ENCODE measurements at places on chromosomes 1 and 21.
A peak's percentile ranks its signal among the peaks of the same experiment; 100 is the strongest.

DNA sequence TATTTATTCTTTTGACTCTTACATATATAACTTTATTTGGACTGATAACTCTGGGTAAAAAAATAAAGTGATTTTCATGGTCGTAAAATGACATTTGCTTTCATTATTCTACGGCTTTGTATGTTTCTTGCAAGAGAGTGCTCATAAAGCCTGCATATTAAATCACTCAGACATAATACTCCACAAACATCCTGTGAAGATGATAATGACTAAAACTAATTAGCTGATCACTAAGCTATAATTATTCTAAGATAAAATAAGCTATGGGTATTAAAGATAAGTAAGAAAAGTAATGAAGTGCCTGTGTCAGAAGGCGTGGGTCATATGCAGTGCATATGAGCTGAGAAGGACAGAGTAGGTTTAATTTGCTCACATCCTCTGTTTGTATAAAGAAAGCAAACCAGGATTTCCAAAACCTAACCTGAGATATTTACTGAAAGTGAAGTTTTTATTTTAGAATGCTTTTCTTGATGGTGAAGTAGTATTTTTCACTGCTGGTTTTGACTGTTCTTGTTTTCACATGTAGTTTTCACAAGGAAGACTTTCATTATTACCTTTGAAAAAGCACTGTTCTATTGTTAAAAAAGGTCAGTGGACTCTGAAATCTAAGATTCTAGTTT lies 278.8 kb downstream of the AMY1C start:
- peak; percentile 21 for DNase-seq

GRCh38 chr1:204623894-204624361 lies 61.6 kb downstream of the LRRN2 start:
- peak; percentile 73 for DNase-seq

DNA sequence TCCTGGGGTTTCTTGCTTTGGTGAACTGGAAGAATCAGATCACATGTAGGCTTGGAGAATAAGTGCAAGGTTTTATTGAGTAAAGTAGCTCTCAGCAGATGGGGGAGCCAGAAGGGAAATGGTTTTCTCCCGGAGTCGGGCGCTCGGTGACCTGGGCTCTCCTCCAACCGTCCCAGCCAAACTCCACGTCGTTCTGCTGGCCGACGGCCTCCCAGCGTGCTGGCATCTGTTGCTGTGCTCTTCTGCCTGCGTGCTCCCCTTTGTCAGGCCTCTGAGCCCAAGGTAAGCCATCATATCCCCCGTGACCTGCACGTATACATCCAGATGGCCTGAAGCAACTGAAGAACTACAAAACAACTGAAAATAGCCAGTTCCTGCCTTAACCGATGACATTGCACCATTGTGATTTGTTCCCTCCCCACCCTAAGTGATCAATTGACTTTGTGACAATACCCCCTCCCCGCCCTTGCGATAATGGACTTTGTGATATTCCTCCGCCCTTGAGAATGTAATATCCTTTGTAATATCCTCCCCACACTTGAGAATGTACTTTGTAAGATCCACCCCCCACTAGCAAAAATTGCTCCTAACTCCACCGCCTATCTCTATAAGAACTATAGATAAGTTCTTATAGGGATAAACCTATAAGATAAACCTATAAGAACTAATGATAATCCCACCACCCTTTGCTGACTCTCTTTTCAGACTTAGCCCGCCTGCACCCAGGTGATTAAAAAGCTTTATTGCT lies 88.3 kb downstream of the SMYD3 start:
- DNase-seq: no peak

DNA sequence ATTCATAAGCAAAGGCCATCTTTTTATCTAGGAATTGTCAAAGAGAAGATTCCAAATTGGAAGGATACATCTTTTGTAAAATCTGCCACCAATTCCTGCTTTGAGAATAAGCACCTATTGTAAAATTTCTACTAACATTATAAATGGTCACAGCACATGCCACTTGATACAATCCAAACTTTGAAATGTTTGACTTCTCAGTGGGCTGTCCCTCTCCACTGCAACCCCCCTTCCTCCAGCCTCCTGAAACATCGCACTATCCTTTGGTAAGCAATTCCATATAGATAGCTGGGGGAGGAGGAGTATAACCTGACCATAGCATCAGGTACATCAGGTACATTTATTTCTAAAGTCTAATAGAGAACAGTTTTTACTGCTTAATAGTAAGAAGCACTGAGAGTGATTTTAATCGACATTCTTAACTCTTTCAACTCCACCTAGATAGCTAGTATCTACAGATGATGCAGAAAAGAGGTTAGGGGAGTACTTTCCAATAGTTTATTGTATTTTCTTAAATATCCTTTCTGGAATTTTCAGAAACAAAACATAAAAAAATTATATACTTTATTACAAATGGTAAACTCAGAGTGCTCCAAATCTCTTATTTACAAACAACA lies 2.9 kb downstream of the JUN start:
- DNase-seq: no peak

GRCh38 chr1:33152685-33153432 lies 29.0 kb downstream of the TRIM62 start:
- peak; percentile 93 for DNase-seq

- no peak for DNase-seq
These were observed 63.8 kb downstream of the HMGB4 start for GRCh38 chr1:33927721-33928120.

DNA sequence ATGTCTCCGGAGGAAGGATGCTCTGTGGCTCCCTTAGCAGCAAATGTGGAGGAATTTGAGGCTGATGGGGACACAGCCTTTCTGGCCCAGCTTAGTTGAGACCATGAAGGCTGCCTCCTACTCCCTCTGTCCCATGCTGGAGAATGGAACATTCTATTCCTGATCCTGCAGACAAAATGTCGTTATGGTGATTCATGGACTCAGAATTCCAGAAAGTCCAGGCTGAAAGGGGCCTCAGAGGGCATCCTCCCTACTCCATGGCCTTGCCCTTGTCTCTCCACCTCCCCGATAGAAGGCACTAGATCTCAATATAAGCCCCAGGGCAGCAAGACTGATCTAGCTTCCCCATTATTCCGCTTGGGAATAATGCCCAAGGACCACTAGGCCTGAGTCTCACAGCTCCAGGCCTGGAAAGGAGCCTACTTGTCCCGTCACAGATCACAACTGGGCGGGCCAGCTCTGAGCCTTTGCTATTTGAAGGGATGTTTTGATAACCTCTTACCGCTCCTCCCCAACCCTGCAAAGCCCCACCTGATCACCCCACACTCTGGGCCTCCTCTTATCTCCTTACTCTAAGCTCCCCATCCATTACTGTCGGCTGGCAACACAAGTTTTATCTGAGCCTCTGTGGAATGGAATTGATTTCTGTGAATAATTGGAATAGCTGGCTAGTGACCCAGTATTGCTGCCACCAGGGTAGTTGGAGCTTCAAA lies 52.8 kb upstream of the TRABD2B start:
- DNase-seq: no peak

- DNase-seq: no peak
These were observed 64.5 kb downstream of the PLPPR5 start for GRCh38 chr1:98940069-98940721.

DNA sequence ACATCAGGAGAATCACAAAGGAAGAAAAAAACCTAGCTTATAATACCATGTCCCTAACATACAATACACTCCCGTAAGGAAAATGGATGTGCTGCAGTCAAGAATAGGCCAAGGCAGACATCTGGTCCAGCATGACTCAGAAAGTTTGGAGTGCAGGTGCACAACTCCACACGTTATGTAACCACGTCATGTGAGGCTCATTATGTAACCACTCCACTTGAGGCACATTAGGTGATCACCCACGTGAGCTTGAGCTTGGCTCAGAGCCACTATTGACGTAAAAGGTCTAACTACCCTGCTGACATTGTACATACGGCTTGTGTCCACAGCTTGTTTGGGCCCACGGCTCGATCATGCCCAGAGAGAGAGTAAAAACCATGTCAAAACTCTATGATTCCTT lies 99.8 kb upstream of the C1orf21 start:
- DNase-seq: no peak

- DNase-seq: no peak
These were observed 3.6 kb upstream of the TNFSF4 start for GRCh38 chr1:173210716-173211231.

- DNase-seq: no peak
These were observed 53.1 kb downstream of the SYNJ1 start for GRCh38 chr21:32674731-32675130.

- no peak for DNase-seq
These were observed 76.4 kb upstream of the SCYL3 start for GRCh38 chr1:169970114-169970513.

DNA sequence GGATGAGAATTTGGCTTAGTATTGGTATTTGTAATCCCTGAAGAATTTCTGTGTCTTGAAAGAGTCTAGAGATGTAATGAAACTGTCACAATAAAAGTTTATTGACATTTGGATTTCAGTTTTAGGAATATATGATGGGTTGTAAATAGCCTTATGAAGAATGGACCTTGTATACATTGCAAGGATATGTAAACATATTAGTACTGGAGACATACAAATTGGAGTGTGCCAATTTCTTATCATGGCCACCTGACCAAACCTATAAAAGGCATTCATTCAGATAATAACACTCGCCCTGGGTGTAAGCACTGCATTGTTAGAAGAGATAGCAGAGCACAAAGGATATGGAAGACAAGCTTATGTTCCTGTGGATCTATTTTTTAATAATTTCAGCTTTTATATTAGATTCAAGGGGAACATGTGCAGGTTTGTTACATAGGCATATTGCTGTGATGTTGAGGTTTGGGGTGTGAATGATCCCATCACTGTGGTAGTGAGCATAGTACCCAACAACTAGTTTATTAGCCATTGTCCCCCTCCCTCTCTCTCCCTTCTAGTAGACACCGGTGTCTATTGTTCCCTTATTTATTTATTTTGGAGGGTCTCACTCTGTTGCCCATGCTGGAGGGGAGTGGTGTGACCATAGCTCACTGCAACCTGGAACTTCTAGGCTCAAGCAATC lies 8.6 kb downstream of the S1PR1 start:
- no peak for DNase-seq

GRCh38 chr1:17314491-17314971 lies 6.5 kb downstream of the PADI4 start:
- DNase-seq: no peak

- no peak for DNase-seq
These were observed 1.1 kb upstream of the LMO4 start for GRCh38 chr1:87327376-87328271.

GRCh38 chr1:239493811-239494414 lies 107.5 kb downstream of the CHRM3 start:
- DNase-seq: no peak

GRCh38 chr21:44414291-44415072 lies 40.8 kb upstream of the LRRC3 start:
- DNase-seq: no peak

- DNase-seq: no peak
These were observed 2.9 kb upstream of the SYDE2 start for GRCh38 chr1:85203573-85204171.

DNA sequence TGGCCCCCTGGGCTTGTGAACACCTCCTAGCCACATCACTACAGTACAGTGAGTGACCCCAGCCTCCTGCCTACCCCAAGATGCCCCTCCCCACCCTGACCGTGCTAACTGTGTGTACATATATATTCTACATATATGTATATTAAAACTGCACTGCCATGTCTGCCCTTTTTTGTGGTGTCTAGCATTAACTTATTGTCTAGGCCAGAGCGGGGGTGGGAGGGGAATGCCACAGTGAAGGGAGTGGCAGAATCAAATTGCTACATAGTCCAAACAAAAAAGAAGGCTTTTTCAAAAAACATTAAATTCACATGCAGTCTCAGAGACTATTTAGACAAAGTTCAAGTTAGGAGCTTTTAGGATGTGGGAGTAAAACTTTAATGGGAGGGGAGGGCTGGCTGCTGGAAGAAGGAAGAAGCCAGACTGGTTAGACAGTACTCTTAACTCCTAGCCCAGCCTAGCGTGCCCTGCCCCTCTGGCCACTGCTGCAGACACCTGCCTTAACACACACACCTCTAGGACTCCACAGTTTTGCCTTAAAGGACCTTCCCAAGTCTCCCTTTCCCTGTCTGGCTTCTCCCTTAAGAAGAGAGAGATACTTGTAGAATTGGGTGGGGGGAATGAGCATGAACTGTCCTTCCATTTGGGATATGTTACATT lies 9.4 kb downstream of the PEA15 start:
- no peak for DNase-seq

- DNase-seq: no peak
These were observed 13.0 kb upstream of the CD48 start for GRCh38 chr1:160724465-160725242.

- no peak for DNase-seq
These were observed 515.8 kb downstream of the PTPRU start for GRCh38 chr1:29752141-29752540.

GRCh38 chr1:116755066-116755465 lies 836 bp downstream of the CD2 start:
- no peak for DNase-seq

DNA sequence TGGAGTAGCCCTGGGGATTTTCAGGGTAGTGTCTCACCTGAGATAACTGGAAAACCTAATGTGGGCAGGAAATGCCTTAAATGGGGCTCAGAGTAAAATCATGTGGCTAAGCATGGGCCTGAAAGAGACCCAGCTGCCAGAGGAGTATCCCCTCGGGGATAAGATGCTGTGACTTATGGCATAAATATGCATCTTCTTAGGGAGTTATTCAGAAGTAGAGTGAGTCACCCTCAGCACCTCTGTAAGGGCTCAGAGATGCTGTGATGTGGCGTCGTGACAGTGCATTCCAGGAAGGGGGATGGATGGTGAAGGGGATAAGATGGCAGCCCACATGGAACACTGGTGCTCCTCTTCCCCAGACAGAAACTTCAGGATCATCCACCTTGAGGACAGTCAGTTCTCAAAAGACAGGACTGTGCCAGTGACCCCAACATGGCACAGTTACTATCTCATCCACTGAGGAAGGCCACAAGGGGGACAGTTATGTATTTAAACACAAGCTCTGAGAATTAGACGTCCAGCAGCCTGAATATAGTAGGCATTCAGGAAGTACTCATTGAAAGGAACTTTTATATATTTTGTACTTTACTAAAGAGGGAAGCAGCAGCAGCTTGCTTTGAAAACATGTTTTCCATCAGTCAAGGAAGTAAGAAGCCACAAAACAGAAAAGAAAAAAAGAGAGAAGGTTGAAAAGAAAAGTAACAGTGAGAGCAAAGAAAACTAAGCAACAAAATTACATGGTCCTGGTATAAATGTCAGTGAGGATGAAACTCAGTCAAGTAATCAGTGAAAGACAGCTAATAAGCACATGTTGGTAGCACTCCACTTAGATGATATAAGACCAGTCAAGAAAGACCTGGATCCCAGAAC lies 8.3 kb downstream of the IL24 start:
- DNase-seq: no peak

DNA sequence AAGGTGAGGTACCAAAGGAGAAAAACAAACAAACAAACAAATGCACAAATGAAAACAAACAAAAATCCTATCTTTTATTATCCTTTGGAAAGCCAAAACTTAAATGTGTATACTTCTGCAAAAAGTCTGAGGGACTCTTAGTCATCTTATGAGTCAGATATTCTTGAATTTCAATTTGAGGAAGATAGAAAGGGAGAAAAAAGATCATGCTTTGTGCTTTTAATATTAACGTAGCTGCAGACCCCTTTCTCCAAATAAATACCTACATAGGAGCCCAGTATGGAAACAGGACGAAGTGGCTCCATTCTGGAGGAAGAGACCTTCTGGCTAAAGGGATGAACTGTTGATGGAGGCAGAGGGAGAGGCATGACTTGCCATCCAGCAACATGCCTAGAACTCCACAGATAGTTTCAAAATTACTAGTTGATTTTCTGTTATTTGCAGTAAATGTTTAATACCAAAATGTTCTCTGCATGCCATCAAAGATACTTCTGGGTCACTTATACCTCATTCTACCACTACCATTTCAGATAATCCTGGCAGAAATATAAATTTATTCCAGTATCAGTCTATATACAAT lies 25.4 kb downstream of the NUP210L start:
- DNase-seq: no peak

- no peak for DNase-seq
These were observed at the start of gene YOD1 for GRCh38 chr1:207051191-207051943. Gene YOD1 (minus strand): TSS chr1:207051208. CDS start chr1:207051030, 178 bp downstream.
